ENCODE measurements at places on chromosomes 1 and 21. TPM values are rescaled to one million over a fixed set of nuclear protein-coding genes. Genes with fewer than 3 reads are reported as not detected.

Gene MPL
- not detected for total RNA-seq

Gene WLS
- total RNA-seq, result 326 TPM

Gene TCHH
- not detected for total RNA-seq

Gene RPL5
- total RNA-seq, result 3,226 TPM

Gene HSD11B1
- not detected for total RNA-seq

Gene OR2L8
- total RNA-seq, result not detected

Gene LSS
- total RNA-seq, result 59.4 TPM

Gene CD1C
- total RNA-seq, result not detected

Gene GJA8
- not detected for total RNA-seq

Gene PIK3R3
- 14.3 TPM for total RNA-seq

Gene ENAH
- total RNA-seq, result 46.0 TPM

Gene TSPAN2
- not detected for total RNA-seq

Gene HRNR
- not detected for total RNA-seq

Gene TYW3
- 25.2 TPM for total RNA-seq

Gene CFAP45
- not detected for total RNA-seq

Gene UMODL1
- total RNA-seq, result not detected

Gene IL24
- not detected for total RNA-seq

Gene SLC1A7
- total RNA-seq, result not detected

Gene NKAIN1
- total RNA-seq, result 3.6 TPM

Gene MAP3K21
- not detected for total RNA-seq

Gene KRTAP12-4
- total RNA-seq, result not detected

Gene INAVA
- 39.3 TPM for total RNA-seq

Gene OTUD7B
- 6.0 TPM for total RNA-seq

All from G401 (cell line).